ENCODE measurements at places on chromosomes 7 and 10.

DNA sequence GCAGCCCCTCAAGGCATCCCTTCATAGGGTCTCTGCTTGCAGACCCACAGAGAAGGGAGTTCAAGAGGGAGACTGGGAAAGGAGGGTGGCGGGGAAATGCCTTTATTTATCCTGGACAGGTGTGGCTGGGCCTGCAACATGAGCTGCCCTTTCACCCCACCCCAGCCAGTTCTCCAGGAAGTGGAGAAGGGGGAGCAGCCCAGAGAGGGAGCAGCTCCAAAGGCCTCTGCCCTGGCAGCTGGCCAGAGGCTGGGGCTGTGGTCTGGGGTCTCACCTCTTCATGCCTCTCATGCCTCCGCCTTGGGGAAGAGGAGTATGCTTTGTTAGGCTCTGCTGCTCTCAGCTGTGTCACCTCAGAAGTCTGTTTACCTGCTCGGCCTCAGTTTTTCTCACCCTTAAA, 3.1 kb downstream of the LDB3 start:
- DNase-seq: no peak

DNA sequence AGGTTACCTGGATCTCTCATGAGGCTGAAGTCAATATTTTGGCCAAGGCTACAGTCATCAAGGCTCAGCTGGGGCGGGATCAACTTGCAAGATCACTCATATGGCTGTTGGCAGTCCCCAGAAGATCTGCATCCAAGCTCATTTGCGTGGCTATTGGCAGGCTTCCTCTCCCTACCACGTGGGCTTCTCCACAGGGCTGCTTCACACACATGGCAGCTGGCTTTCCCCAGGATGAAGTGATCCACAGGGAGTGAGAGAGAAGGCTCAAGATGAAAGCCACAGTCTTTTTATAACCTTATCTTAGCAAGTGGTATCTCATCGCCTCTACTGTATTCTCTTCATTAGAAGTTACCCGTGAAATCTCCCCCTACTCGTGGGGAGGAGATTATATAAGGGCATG, 167.4 kb downstream of the TMEM26 start:
- no peak for DNase-seq

- DNase-seq: no peak
Measured at GRCh38 chr7:42445691-42446090, 208.7 kb upstream of the GLI3 start.

DNA sequence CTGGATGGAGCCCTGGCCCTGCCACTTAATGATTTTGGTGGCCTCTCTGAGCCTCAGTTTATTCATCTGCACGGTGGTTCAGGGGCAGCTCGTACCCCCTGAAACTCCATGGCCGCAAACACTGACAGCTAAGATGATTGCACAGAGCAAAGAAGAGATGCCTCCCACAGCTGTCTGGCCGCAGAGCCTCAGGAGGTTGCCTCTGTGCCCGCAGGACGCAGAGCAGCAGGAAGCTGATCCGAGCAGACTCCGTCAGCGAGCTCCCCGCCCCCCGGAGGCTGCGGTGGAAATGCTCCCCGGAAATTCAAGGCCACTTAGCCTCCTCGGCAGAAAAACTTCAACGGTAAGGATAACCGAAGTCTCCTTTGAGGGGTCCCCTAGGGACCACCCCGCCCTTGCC, 30.2 kb upstream of the C10orf53 start:
- DNase-seq: no peak

GRCh38 chr10:128763588-128763987, 637.4 kb upstream of the MKI67 start:
- DNase-seq: no peak

DNA sequence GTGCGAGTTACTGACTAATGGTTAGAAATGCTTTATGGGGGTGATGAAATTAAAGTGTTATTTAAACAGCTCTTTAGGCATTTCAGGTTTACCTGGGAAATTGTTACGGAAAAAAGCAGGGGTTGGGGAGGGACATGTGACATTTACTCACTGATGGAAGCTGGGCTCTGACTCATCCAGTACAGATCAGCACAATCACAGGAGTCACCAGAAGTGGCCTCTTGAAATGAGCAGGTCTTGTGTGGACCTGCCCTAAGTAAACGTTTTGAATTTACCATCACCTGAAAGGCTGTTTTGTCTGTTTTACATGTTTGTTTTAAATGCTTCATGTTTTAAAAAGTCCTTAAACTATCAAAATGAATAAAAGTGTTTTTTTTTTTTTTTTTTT, 2.3 kb downstream of the GLRX3 start:
- peak; percentile 32 for DNase-seq

GRCh38 chr10:55220975-55221374, 419.9 kb upstream of the PCDH15 start:
- DNase-seq: no peak

DNA sequence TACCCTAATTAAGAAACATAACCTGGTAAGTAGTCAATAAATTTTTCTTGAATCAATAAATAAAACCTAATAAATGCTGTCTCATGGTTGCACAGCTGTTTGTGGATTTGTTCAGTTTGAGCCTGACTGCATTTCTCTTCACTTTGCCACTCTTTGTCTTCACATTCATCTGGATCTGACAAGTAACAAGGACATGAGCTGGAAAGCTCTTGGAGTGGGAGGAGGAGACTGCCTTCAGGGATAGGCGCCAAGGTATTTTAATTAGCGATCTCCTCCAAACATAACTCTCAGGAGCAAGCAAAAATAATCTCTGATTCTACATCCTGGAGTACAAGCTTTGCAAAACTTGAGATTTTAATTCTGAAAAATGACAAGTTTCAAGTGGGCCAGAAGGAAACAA, 251.0 kb downstream of the BMPER start:
- DNase-seq: no peak

DNA sequence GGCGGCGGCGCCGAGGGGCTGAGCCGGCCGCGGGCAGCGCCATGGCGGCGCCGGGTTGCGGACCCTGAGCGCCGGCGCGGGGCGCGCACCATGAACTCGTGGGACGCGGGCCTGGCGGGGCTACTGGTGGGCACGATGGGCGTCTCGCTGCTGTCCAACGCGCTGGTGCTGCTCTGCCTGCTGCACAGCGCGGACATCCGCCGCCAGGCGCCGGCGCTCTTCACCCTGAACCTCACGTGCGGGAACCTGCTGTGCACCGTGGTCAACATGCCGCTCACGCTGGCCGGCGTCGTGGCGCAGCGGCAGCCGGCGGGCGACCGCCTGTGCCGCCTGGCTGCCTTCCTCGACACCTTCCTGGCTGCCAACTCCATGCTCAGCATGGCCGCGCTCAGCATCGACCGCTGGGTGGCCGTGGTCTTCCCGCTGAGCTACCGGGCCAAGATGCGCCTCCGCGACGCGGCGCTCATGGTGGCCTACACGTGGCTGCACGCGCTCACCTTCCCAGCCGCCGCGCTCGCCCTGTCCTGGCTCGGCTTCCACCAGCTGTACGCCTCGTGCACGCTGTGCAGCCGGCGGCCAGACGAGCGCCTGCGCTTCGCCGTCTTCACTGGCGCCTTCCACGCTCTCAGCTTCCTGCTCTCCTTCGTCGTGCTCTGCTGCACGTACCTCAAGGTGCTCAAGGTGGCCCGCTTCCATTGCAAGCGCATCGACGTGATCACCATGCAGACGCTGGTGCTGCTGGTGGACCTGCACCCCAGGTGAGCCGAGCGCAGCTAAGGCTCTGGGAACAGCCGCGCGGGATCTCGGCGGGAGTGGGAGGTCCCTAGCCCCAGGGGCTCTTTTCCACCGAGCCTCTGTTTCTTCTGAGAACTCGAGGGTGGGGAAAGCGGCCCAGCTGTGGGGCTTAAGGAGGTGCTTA, at the start of gene GPR26:
Gene GPR26 (plus strand): TSS at position 38 of the 919 bp plus-strand sequence. CDS start 53 bp downstream, at position 91.
- no peak for DNase-seq

- no peak for DNase-seq
Measured at GRCh38 chr7:17015598-17016031, 133.8 kb upstream of the AGR3 start.

- DNase-seq: no peak
Measured at GRCh38 chr10:30821261-30821993, 191.9 kb upstream of the LYZL2 start.

Data from inflammatory macrophage treated with lipopolysaccharide for 1 hour (primary cell).